Stimulated activated CD8-positive, alpha-beta memory T cell treated with anti-CD3 and anti-CD28 coated beads, Interleukin-4, amount 100 ng/mL, for 4 hours (primary cell): ENCODE measurements at places on chromosomes 11 and 22.

DNA sequence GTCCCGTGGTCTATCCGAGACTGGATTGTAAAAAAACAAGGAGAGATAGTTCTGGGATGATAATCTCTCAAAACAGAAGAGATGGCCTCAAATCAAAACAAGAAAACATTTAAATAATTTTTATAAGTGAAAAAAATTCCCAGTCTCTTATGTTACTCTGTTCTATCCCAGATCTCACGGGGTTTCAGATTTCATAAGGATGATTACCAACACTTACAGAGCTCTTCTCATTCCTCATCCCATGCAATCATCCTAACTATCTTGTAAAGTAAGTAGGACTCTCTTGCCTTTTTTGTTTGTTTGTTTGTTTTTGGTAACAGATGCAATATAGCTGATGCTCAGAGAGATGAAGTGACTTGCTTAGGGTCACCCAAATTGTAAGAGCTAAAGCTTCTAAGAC, 20.0 kb upstream of the ZBTB16 start:
- DNase-seq = no peak

GRCh38 chr11:123490527-123490926, 60.5 kb downstream of the GRAMD1B start:
- no peak for DNase-seq

- no peak for DNase-seq
These were observed 50.0 kb downstream of the IGSF9B start for GRCh38 chr11:133906746-133907145.

DNA sequence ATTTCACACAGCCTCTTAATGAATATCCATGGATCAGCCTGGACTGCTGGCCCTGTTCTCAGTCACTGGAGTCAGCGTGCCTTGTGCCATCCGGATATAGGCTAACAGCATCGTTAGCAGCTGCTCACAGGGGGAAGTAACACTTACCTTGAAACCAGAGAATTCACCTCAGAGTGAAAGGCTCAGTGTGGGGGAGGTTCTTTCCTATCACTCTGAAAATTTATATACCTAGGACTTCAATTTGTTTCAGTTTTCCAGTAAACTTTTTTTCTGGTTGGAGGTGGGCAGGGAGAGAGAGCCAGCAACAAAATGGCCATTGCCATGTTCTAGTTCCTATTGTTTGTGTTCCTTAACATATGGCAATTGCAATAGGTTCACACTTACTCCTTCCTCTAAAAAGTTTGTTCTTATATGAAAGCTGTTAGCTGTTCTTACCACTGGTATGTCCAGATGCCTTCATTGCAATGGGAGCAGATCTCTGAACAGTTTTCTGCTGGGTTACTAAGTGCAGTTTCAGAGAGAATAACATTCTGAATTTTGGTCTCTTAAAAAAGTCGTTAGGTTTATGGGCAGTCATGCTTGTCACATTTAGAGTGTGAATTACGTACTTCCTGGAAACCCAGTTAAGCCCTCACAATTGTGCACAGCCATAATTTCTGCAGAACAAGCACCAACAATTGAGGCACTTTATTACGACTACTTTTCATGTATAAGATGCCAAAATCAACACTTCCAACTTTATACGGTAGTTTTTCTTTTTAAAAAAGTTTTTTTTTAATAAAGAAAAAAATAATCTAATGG, 247.6 kb downstream of the CADM1 start:
- DNase-seq = no peak

DNA sequence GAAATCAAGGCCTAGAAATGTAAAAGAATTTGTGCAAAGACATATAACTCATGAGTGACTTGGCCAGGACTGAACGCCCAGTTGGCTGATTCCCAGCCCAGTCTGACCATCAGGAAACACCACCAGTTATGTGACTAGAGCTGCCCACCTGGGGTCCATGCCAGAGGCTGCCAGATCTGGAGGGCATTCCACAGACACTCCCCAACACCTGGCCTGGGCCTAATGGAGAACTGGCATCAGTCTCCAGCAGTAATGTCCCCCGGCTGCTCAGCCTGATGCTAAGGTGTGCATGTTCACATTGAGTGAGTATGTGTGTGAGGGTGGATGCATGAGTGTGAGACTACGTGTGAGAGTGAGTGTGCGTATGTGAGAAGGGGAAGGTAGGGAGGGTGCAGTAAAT, 15.7 kb downstream of the PLAAT3 start:
- DNase-seq = no peak

- DNase-seq = no peak
These were observed 3.6 kb downstream of the CTSW start for GRCh38 chr11:65883058-65883761.

GRCh38 chr11:285021-285893, 3.7 kb upstream of the PGGHG start:
- no peak for DNase-seq

DNA sequence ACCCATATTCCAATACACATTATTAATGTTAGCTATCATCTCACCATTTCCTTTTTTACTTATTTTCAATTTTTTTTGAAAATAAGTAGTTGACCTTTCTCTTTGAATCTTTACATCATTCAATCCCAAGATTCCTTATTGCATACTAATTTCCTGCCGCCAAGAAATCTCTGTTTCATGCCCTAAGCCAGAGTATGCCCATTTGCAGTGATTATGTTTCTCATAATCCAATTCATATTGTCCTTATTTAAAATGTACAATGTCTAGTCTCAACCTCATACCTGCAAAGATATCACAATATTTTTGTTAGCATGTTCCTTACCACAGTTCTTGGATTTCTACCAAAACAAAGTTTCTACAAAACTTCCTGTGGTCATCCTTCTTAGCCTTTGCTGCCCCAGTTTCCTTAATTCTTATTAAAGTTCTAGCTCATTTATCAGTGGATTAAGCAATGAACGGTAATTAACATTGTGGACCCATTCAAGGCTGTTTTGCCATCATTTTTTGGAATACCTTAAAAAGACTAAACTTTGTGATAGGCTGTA, 75.3 kb downstream of the CD44 start:
- no peak for DNase-seq

DNA sequence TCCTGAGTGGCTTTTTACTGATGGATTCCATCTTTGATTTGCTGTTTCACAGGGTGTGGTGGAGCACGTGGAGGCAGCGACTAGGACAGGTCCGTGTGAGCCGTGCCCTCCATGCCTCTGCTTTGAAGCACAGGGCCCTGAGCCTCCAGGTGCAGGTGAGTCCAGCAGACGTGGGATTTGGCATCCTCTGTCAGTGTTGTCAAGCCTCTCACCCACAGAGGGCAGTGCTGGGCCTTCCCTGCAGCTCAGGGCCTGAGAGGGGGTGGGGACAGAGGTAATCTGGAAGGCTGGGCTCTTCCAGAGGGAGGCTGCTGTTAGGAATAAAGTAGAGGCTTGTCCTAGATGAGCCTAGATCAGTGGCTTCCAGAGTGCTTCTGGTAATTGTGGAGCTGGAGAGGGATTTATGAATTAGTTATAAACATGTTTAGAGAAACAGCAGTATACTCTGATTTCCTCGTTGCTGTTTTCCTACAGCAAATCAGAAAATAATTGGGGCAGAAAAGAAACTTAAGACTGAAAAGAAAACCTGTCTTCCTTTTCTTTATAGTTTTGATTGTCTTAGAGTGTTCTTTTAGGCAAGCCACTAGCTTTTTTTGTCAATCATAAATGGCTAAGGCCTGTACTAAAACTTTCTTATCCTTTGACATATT, 65.0 kb downstream of the SFI1 start:
- DNase-seq = no peak

GRCh38 chr22:28909375-28909774, 26.0 kb downstream of the ZNRF3 start:
- DNase-seq = peak; percentile 20

DNA sequence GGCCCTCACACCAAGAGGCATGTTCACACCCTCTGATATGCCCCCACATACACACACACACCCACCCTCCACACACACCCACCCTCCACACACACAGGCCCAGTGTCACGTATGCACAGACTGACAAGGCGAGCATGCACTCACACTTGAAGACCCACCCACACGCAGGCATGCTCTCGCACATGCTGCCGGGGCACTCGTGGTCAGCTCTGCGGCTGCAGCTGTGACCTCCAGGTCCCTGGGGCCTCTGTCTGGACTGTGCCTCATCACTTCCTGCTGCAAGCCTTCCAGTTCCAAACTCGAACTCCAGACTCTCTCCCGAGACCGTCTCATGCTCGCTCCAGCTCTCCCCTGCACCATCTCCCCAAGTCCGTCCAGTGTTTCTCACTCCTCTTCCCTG, 9.5 kb downstream of the DCHS1 start:
- no peak for DNase-seq

- DNase-seq = no peak
These were observed 72.4 kb upstream of the BIRC3 start for GRCh38 chr11:102244681-102245409.

DNA sequence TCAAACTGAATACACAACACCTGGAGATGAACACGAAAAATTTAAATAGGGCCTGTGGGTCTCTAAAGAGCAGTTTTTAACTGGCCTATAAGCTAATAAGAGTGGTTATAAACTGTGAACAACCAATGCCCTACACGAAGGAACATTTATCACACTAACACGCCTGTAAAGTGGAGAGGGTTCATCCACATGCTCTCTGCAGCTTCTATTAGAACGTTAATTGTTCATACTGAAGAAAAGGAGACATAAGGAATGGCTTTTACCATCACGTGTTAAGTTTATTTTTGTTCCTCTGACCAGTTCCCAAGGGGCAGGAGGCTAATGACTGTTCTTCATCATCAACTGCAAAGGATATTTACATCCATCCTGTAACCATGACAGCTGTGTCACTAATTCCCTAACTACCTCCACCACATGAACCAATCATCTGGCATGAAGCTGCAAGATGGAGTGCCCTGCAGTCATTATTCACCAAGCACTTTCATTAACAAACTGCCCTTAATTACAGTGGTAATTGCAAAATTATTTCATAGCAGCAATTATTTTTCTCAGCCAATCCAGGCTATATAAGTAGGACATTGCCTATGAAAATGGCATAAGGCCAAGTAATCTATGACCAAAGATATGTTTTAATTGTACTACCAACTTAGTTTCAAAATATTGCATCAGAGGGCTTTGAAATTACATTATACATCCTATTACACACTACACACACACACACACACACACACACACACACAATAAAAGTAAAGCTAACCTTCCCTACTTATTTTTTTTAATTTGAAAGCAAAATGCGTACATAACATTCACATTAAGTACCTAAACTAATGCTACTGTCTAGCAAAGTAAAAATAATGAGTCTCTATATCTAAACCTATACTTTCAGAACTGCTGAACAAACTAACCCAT, 186.7 kb downstream of the CADM1 start:
- DNase-seq = no peak

DNA sequence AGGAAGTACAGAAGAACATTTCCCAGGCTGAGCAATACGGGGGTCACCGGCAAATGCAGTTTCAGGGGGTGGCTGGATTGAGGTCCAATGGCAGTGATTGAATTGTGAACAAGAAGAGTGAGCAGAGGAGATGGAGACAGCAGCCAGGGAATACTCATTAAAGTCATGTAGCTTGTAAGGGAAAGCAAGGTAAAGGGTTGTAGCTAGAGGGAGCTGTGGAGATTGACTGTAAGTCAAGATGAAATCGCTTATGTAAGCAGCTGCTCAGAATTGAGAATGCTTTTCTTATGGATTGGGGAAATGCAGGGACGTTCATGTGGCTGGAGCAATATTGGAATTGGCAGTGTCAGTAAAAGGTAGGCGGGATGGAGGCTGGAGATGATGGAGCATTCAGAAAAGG, 111.4 kb upstream of the TBCEL start:
- no peak for DNase-seq

DNA sequence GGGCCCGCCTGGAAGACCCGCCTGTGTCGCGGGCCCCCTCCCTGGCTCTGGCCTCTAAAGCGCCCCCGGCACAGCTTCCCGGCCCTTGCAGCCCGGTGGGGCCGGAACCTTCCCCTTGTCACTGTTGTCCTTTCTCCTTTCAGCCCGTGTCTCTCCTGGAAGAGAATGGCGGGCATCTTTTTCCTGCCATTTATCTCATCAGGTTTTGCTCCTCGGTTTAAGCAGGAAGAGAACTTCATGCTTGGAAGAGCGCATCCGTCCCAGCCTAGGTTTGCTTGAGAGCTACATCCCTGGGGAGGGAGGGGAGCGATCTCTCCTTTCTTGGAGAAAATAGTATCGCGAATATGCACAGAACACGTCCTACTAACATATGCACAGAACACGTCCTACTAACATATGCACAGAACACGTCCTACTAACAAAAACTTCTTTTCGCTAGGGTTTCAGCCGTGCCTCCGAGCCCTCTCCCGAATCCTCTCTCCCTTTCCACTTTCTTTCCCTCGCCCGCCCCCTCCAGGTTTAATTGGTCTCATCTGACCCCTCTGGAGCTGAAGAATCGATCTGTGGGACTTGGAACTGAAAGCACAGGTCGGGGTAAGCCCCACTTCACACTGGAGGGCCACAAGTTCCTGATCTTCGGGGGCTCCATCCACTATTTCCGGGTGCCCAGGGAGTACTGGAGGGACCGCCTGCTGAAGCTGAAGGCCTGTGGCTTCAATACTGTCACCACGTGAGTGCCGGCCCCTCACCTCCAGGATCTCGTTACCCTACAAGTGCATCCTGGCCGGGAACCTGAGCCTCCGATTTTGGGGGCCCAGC, 1.2 kb downstream of the GLB1L3 start:
- no peak for DNase-seq

- DNase-seq = no peak
These were observed 67.6 kb upstream of the GNAZ start for GRCh38 chr22:23002612-23003180.

- DNase-seq = no peak
These were observed 1165.7 kb downstream of the LRRC4C start for GRCh38 chr11:40293655-40294348.

DNA sequence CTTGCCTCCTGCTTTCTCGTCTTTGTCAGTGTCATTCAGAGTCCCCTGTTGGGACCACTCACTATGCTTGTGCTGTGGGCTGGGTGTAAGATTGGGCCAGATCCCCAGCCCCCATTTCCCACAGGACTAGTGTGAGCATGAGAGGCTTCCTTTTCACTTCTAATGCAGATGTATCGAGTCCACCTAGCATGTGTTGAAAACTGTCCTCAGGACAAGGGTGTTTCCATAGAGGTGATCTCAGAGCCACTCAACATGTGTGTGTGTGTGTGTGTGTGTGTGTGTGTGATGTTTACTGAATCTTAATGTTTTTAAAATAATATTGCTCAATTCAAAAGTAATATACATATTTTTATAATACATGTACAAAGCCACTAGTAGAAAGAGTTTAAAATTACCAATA, 11.4 kb upstream of the CD44 start:
- DNase-seq = no peak

- no peak for DNase-seq
These were observed 28.0 kb downstream of the QSER1 start for GRCh38 chr11:32920570-32920969.

DNA sequence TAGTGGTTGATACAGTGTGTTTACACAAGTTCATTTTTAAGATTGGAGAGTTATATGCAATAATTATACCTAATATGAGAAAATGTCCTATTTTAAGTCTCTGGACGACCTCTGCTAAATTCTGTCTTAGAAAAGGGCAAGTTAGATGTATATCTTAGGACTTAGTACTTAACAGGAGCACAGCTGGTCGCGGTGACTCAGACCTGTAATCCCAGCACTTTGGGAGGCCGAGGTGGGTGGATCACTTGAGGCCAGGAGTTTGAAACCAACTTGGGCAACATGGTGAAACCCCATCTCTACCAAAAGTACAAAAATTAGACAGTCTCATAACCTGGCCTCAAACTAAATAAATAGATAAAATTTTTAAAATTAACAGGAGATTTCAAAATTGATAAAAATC, 27.2 kb downstream of the BSX start:
- DNase-seq = no peak

- DNase-seq = no peak
These were observed 70.9 kb downstream of the SCUBE1 start for GRCh38 chr22:43272301-43272700.
